ENCODE measurements at places on chromosomes 12 and 14.

DNA sequence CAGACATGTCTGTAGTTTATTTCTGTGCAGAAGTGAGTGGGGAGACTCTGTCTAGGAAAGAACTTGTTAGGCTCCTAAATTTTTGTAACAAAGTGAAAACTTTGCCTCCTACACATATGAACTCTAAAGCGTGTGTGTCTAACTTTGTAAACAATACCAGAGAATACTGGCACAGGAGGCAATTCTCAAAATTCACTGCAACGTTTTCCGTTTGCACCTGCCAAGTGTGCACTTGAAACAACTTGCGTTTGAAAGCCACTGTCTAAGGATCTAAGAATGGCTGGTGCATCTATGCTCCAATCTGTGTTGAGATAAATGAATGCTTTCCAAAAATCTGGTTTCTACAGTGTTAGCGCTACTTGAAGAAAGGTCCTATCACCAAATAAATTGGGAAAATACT lies 15.3 kb downstream of the GRIP1 start:
- no peak for DNase-seq

GRCh38 chr12:96006727-96007126 lies 10.6 kb upstream of the HAL start:
- DNase-seq, result no peak

DNA sequence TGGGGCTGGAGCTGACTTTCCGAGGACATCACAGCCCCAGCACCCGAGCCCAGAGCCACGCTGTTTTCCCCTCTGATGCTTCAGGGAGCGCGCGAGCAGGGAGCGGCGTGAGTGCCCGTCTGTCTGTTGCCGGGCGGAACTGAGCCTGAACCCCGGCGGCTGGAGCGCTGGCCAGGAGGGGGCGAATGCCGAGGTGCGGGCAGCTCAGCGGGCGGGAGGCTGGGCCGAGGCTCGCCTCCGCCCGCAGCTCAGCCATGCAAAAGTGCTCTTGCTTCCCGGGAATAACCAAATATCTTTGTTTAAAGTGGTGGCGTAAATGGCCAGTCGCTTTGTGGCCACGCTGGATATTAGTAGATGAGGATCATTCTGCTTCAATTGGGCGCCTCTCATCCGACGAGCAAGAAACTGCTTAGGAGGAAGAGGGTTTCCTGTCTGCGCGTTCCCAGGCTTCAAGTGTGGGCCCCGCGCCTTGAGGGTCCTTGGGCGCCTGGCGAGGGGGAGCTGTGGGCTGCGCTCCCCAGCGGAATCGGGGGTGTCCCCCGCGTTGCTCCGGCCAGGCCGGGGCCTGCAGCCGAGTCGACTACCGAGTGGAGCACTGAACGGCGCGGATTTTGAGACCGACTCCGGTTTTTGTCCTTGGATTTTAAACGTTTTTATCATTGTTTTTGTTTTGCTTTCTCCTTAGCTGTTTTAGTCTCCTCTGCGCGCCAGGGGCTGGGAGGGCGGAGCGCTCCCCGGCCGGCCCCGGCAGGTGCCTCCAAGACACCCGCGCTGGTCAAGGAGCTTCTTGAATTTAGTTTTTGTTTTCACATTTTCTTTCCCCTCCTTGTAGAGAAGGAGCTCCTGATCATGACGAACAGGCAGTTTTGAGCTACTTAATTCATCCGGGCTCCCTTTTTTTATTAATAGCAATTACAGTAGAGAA lies 831 bp upstream of the NKX2-1 start:
- no peak for DNase-seq

- DNase-seq, result no peak
These were observed 45.7 kb upstream of the CLMN start for GRCh38 chr14:95365401-95365800.

DNA sequence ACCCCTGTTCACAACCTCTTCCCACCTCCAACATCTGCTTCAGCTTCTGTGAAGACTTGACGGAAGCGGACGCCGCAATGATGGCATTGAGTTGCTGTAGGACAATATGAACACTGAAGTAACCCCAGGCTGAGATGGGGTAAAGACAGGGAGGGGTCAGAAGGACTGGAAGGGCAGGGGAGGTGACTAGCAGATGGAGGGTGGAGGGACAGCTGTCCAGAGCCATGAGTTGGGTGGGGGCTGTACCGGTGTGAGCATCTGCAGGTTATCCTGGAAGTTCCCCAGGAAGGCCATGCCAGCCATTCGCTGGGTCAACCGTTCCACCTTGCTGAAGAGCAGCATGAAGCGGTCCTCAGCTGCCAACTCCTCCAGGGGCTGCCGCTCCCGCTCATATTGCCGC lies 26.1 kb downstream of the PRPF40B start:
- DNase-seq, result no peak

- no peak for DNase-seq
These were observed 1808.9 kb upstream of the SEL1L start for GRCh38 chr14:83342590-83342989.

DNA sequence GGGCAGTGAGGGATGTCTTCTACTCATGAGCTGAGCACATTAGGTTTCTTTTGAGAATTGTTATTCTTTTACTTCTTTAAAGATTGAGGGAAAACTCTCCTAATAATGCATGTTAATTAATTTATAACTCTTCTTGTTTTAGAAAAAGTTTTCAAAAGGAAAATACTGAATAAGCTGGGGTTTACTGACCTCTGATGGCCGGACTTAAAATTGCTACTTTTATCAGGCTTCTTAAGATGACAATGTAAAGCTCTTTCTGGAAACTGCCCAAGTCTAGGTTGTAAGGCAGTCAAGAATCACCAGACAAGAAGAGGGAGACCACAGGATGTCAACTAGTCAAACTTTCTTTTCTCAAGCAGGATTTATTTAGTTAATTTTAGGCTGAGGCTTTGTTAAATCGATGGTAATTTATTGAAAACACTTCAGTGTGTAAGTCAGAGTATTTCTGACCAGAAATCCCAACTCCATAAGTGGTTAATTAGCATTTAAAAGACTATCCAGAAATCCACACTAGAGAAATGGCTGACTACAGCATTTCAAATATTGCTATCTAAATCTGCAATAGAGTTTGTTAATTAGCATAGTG lies 82.1 kb downstream of the AVPR1A start:
- no peak for DNase-seq

DNA sequence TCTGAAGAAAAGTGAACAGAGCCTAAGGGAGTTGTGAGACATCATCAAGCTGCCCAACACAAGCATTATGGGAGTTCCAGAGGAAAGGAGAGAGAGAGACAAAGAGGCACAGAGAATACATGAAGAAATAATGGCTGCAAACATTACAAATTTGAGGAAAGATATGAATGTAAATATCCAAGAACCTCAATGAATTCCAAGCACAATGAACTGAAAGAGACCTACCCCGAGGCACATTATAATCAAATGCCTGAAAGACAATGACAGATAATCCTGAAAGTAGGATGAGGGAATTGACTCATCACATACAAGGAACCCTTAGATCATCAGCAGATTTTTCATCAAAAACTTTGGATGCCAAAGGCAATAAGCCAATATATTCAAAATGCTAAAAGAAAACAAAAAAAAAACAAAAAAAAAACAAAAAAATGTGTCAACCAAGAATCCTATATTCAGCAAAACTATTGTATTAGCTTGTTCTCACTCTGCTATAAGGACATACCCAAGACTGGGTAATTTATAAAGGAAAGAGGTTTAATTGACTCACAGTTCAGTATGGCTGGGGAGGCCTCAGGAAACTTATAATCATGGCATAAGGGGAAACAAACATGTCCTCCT lies 37.8 kb downstream of the BCL2L14 start:
- DNase-seq, result no peak

- DNase-seq, result no peak
These were observed 176.6 kb downstream of the KTN1 start for GRCh38 chr14:55756557-55756956.

DNA sequence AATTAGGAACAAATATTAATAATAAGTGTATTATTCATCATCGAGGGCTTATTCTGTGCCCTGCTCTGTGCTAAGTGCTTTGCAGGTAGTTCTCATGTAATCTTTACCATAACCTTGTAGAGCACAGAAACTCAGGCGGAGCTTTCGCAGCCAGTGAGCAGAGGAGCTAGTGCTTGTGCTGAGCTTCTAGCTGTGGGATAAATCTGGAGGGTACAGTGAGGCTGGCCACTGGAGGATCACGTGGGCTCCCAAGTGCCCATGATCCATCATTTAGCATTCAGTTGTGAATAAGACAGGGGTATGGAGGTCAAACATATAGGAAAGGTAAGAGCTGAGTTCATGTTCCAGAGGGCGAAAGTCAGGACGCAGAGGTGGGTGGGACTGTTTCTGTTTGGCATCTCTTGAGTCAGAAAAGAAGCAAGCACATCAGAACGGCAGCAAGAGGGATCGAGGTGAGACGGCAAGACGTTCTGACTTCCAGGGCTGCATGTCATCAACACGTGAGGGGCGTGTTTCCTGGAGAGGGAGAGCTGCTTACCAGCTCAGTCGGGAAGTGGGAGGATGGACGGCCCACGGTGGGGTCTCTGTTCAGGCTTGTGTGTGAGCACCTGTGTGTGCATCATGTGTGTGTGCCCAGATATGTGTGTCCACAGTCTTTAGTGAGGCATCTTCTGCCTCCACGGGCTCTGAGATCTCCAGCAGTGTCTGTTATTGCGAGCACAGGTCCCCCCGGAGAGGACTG lies 16.8 kb upstream of the KRT80 start:
- DNase-seq, result no peak

DNA sequence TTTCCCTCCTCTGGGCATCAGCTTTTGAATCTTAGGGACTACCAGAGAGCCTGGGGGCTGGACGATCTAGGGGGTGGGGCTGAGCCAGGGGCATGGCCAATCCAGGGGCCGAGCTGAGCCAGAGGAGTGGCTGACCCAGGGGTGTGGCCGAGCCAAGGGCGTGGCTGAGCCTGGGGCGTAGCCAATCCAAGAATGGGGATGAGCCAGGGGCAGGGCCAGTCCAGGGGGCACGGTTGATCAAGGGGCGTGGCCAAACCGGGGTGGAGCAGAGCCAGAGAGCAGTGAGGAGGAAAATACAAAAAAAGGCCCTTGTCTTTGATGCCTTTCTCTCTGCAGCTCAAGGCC lies 219.3 kb upstream of the NOS1 start:
- DNase-seq, result no peak

DNA sequence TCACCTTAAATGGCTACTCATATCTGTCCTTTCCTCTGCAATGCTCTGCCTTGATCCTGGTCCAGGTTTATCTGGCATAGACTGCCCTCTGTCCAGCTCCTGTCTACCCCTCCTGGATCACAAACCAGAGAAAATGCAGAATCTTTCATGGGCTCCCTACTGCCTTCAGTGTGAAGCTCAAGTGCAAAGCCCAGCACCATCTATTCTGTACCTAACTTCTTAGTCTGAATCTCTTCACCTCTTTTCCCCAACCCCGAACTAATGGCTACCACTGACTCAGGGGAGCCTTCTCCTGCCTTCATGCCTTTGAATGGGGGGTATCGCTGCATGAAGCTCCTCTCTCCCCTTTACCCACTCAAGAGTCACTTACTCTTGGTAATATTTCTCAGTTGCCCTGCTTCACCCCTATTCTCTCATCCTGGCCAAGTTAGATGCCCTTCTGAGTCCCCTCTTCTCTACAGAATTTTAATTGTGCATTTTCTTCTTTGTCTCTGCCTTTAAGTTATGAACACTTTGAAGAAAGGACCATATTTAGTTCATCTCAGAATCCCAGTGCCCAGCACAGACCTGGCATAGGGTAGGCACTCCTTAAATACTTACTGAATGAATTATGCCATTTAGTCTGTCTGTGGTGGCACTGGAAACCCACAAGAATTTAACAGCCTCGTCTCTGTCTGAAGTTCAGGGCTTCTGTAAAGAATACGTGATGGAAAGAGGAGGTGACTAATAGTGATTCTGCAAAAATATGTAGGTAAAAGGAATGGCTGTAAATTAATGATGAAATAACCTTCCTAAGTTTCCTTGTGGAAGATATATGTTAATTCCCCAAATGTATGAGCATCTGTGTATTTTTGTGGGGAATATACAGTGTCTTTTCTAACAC lies 191.3 kb upstream of the AMIGO2 start:
- no peak for DNase-seq

- DNase-seq, result no peak
These were observed 272.5 kb upstream of the PRICKLE1 start for GRCh38 chr12:42862055-42862454.

GRCh38 chr14:71355324-71356201 lies 448.3 kb downstream of the PCNX1 start:
- DNase-seq, result no peak

DNA sequence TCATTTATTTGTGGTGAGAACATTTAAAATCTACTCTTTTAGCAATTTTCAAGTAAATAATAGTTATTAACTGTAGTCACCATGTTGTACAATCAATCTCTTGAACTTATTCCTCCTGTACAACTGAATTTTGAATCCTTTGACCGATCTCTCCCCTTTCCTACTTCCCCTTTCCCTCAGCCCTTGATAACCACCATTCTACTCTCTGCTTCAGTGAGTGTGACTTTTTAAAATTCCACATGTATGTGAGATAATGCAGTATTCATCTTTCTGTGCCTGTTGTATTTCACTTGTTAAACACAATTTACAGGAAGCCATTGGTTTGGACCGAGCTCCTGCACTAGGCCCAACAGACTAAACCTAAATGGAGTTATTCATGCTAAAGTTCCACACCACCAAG lies 458.9 kb upstream of the PDE3A start:
- no peak for DNase-seq

DNA sequence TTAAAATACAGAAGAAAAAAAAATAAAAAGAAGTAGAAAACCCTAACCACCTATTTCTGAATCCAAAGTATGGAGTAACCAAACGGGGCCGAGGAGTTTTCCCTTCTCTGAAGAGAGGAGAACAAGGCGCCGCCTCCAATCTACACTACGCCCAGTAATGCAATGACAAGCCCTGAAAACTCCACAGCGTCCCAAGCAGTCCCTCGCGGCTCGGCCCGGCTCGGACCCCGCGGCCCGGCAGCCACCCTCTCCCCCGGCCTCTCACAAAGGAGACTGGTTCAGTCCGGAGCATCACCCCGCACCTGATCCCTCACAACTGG lies 371 bp downstream of the CHD8 start:
- DNase-seq, result no peak

DNA sequence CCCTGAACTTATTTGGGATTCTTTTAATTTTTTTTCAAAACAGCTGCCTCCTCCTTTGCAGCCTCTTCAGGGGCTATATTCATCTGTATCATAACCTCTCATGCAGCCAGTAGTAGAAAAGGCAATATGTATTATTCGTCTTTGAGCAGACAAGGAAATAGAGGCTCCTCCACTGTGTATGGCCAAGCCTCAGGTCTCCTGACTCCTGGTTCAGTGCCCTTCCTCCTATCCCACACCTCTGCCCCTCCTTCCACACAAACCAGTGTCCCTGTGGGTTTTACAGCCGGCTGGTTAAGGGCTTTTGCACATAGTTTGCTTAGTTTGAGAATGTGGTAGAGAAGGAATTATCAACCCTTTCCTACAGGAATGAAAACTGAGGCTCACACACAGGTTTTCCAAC lies 8.8 kb upstream of the ACVRL1 start:
- DNase-seq, result no peak

- DNase-seq, result no peak
These were observed 179.4 kb upstream of the ARHGAP5 start for GRCh38 chr14:31897581-31898186.

- DNase-seq, result no peak
These were observed 252.3 kb downstream of the KTN1 start for GRCh38 chr14:55832122-55832911.

GRCh38 chr14:35261774-35262173 lies 30.4 kb upstream of the PSMA6 start:
- DNase-seq, result no peak

GRCh38 chr12:47649381-47649780 lies 56.4 kb downstream of the RPAP3 start:
- DNase-seq, result no peak

GRCh38 chr12:90280564-90281058 lies 572.0 kb upstream of the ATP2B1 start:
- peak; percentile 11 for DNase-seq

GRCh38 chr14:56304456-56304855 lies 186.2 kb downstream of the PELI2 start:
- DNase-seq, result no peak

- DNase-seq, result no peak
These were observed 369.9 kb upstream of the PDE3A start for GRCh38 chr12:19998411-19998810.

All from stimulated activated CD8-positive, alpha-beta memory T cell treated with anti-CD3 and anti-CD28 coated beads, Interleukin-7, amount 100 ng/mL, for 48 hours (primary cell).